NAMALWA (cell line): ENCODE measurements at places on chromosomes 13 and 19.
A peak's percentile ranks its signal among the peaks of the same experiment; 100 is the strongest.

GRCh38 chr13:46184277-46184699, 2.3 kb upstream of the LCP1 start:
- DNase-seq: peak; percentile 91

- DNase-seq: no peak
These were observed 9.9 kb downstream of the LYL1 start for GRCh38 chr19:13092606-13093235.

GRCh38 chr13:30257468-30258099, 49.8 kb downstream of the KATNAL1 start:
- peak; percentile 21 for DNase-seq

DNA sequence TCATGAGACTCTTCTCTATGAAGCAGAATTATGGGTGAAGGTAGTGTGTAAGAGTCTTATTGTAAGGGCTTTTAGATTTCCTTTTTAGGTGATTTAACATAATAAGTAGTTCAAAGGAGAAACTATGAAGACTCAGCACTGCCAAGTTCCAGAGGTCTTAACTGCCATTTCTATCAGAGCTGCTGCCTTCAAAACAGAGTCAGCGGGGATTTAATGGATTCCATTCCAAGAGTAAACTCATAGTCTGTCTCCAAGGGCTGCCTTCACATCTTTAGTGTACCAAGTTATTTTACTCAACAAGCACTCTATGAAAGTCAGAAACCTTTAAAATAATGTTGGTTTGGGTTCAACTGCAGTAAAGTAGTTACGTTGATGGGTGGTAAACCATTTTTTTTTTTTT, 289.6 kb upstream of the HTR2A start:
- no peak for DNase-seq

- peak; percentile 59 for DNase-seq
These were observed 44.2 kb downstream of the WASF3 start for GRCh38 chr13:26601669-26602068.

GRCh38 chr13:49512578-49512977, 16.8 kb downstream of the PHF11 start:
- no peak for DNase-seq

GRCh38 chr13:51811920-51812451, 8.0 kb upstream of the DHRS12 start:
- no peak for DNase-seq

GRCh38 chr13:77919246-77919920, 752 bp upstream of the EDNRB start:
- DNase-seq: no peak

GRCh38 chr19:35048911-35049411, 7.4 kb downstream of the HPN start:
- DNase-seq: no peak

GRCh38 chr19:52735734-52736133, 890 bp upstream of the ZNF611 start:
- DNase-seq: no peak

DNA sequence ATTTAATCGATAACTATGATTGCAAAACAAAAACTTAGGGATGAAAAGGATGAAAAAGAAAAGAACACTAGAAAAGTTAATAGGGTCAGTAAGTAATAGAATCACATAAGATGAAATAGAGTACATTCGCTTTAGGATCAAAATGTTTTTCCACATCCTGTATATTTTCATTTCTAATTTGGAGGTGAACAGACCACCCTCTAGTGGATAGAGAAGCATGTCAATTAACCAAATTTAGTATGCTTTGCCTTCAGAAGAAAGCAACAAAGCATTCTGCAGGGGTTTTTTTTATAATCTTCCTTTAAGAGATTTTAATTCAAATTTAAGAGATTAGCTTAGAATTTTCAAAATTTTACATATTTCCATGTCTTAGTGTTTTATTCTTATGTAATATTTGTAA, 611.0 kb upstream of the SGCG start:
- no peak for DNase-seq

DNA sequence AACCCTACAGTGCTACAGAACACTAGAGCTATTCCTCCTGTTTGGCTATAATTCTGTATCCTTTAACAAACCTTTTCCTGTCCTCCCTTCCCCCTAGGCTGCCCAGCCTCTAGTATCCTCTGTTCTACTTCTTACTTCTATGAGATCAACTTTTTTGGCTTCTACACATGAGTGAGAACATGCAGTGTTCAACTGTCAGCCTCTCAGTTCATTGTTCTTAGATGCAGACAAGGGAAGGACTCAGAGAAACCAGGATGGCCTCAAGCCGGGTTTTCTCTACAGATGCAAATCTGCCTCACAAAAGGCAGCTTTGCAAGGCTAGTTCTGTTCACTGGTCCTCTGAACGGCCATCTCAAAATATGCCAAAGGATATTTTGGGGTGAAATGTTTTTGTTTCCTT, 18.4 kb downstream of the AMER2 start:
- DNase-seq: no peak

GRCh38 chr19:35194012-35194984, 34.2 kb downstream of the FAM187B start:
- DNase-seq: no peak

DNA sequence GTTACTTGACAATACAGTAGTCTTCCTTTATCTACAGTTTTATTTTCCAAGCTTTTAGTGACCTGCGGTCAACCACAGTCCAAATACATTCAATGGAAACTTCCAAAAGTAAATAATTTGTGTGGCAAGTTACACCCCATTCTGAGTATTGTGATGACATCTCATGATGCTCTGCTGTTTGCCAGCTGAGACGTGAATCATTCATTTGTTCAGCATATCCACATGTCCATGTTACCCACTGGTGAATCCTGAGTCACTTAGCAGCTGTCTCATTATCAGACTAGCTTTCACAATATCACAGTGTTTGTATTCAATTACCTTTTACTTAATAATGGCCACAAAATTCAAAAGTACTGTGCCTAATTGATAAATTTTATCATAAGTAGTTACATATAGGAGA, 179.8 kb downstream of the PRR20E start:
- no peak for DNase-seq

- DNase-seq: no peak
These were observed 7.3 kb upstream of the F7 start for GRCh38 chr13:113098162-113098732.

DNA sequence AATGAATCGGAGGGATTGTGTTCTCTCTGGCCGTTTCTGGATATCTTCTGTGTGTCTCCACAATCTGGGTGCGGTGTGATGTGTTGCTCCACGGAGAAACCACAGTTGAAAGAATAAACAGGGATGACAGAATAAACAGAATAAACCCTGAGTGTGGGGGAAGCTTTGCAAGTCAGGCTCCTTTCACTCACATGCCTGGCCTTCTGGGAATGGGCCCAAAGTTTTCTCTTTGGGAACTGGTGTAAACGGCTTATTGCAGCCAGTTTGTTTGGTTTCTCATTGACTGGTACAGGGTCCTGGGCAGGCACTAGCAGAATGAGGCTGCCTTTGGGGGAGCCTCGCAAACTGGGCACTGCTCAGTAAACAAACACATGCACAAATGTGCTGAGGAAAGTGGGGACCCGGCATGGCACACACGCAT, 324.7 kb downstream of the DLEU7 start:
- DNase-seq: no peak

DNA sequence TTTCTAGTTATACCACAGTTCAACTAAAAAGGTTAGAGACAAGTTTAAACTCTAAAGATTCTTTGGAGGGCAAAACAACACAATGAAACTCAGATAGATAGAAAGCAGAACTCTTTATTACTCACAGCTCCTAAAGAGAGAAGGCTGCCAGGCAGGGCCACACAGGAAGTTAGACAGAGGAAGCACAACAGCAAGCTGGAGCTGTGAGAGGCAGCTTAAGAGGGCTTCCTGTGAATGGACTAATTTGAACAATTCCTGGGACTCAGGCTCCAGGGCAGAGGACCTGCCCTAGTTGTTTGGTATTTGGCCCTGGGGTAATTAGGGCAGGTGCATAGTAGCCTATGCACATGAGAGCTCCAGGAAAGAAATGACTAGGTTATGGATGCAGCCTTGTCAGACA, 803.6 kb downstream of the DIAPH3 start:
- DNase-seq: no peak

DNA sequence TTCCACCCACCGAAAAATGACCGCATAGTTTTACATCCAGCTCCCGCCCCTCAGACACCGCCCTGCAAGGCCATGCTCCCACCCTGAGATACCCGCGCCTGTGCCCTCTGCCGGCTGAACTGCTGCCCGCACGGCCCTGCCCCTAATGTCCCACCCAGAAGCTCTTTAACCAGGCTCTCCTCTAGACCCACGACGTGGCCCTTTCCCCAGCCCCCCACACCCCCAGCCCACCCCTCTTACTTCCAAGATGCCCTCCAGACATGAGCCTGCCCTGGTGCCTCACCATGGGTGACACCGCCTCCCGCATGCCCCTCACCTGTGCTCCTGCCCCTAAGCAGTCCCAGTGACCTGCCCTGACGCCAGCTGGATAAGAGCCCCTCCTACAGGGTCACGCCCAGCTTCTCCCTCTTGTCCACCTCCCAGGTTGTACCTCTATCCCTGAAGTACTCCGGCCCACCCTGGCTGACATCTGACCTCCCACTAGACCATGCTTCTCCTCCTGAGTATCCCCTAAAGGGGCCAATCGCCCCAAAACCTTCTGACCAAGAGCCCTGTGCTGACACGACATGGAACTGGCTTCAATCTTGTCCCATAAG, 51.2 kb downstream of the COLGALT1 start:
- no peak for DNase-seq

- no peak for DNase-seq
These were observed 1921.2 kb upstream of the PRR20A start for GRCh38 chr13:55219538-55219937.

DNA sequence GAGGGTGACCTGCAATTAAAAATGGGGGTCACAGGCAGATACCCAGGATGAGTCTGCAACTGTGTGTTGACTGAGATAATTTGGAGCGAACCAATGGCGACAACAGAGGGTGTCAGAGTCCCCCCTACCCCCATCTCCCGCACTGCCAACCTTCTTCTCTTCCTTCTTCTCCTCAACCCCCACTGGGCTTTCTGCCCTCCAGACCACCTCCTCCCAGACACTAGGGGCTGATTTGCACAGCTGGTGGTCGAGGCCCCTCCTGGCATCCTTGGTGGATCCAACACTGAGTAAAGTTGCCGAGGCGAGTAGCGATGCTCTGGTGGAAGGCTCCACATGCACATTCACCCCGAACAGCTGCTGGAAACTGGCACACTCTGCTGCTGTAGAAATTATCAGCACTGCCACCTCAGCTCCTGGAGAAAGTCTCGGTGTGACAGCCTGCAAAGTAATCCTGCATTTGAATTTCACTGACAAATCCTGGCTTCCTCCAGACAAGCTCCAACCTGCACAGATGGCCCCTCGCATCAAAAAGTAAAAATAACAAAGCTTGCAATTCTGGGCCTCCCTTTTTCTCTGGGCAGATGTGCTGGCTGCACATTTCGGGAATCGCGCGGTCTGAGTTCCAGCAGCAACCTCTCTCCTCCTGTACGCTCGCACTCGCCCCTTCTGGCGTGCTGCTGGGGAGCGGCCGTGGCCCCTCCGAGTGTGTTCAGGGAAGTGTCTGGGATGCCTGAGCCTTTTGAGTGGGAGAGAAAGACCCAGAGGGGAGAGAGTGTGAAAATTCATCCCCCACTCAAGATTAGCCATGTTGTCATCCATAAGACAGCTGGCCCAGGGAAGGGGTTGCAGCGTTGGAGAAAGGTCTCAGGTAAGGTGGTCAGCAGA, 28.5 kb downstream of the CCNE1 start:
- no peak for DNase-seq

GRCh38 chr13:97148894-97149293, 73.2 kb upstream of the MBNL2 start:
- no peak for DNase-seq

- DNase-seq: no peak
These were observed at the start of gene SLC7A10 for GRCh38 chr19:33225458-33225926. TSS of gene SLC7A10 (minus strand) at chr19:33225850. CDS start at chr19:33225703, 147 bp downstream.

DNA sequence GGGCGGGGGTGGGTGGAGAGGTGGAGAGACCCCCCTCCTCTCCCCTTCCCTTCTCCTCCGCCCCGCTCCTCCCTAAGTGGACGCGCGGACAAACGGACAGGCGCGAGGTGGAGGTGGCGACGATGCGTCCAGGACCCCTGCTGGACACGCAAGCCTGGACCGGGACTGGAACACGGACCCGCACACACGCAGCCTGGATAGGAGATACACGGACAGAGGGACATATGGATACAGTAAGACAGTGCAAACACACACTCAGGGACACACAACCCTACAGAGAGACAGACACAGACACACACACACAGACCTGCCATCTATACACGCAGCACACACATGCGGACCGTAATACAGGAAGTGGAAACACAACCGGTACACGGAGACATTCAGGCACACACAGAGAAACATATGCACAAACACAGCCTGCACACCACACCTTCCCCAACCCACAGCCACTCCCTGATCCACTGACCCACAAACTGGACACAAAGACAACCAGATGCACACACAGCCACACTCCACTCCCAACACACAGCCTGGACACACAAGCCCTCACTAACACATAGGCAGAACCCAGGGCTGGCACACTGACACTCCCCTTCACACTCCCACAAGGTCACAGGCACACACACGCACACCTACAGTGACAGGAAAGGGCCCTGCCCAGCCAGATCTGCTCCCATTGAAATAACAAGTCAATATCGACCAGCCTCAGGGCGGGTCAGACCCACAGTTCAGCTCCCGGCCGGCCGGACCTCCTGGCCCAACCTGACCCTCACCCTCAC, 696 bp upstream of the ERFL start:
- DNase-seq: peak; percentile 75

DNA sequence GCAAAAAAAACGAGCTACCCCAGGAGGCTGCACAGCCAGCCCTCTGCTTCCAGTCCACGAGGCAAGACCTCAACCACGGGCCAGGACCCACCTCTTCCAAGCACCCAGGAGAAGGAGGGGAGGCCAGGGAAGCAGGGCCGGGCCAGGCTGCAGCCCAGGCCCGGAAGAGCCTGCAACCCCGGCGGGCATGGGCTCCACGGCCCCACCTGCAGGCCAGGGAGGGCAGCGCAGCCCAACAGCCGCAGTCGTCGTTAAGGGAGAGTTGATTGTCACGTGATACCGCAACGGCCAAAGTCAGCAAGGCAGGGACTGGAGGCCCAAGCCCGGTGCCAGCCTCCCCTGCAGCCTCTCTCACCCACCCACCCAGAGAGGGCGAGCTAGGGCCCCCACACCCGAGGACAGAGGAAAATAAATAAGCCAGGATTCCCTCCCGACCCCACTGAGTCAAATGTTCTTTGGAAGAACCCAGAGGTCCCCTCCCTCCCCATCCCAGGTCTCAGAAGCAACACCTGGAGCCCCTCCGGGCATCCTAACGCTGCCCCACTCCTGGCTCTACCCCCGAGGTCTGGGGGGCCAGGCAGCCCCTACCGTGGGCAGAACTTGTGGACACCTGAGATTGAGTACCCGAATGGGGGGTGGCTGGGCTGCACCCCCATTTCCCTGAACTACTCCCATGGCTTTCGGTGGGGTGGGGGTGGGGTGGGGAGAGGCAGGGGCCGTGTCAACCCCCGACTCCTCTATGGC, 5.2 kb upstream of the REXO1 start:
- DNase-seq: peak; percentile 90
